ENCODE measurements at places on chromosomes 4 and X.

GRCh38 chrX:133633162-133633561, 217.9 kb upstream of the GPC4 start:
- DNase-seq, result no peak

- DNase-seq, result no peak
These were observed 109.3 kb downstream of the MAGEC2 start for GRCh38 chrX:142095651-142096245.

GRCh38 chr4:56681158-56681852, at the start of gene HOPX:
HOPX (minus strand) TSS chr4:56681296; CDS start chr4:56657816, 23,480 bp downstream.
- peak; percentile 78 for DNase-seq

DNA sequence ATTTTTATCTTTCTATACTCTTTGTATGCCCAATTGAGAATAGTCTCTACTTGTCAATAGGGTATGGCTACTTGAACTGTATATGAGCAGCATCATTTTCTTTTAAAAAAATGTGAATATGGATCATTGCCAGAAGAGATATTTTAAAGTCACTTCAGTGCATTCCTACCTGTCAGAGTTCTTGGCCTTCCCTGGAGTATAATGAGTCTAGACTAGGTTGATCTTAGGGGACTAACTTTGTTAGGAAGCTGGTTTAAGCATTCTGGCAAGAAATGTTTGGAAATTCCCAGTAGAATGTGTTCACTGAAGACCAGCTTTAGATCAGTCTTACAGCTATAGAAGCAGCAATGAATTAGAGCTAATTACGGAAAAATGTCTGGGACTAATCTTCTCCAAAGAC, 178.2 kb downstream of the FAT4 start:
- DNase-seq, result no peak

DNA sequence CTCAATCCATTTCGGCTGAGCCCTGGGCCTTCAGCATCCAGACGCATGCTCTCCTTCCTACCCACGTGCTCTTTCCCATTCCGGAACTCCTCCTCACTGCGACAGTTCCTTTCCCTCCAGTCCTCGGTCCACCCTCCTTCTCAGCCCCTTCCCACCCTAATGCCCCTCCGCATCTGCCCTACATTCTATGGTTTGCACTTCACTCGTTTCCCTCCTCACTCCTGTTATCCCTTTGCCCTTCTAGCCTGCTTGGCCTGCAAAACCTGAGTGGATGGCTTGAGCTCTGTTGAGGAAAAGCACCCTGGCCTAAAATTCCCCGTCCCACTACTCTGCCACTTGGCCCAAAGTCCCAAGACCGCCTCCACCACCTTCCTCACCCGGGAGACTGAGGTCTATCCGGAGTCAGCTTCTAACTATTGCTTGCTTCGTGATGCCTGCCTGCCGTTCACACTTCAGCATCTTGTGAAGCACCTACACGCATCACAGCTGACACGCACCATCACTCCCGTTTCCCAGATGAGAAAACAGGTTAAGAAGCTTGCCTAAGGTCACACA, 38.6 kb downstream of the MAP7D3 start:
- DNase-seq, result no peak

GRCh38 chr4:145859426-145859825, 79.2 kb downstream of the ZNF827 start:
- no peak for DNase-seq

DNA sequence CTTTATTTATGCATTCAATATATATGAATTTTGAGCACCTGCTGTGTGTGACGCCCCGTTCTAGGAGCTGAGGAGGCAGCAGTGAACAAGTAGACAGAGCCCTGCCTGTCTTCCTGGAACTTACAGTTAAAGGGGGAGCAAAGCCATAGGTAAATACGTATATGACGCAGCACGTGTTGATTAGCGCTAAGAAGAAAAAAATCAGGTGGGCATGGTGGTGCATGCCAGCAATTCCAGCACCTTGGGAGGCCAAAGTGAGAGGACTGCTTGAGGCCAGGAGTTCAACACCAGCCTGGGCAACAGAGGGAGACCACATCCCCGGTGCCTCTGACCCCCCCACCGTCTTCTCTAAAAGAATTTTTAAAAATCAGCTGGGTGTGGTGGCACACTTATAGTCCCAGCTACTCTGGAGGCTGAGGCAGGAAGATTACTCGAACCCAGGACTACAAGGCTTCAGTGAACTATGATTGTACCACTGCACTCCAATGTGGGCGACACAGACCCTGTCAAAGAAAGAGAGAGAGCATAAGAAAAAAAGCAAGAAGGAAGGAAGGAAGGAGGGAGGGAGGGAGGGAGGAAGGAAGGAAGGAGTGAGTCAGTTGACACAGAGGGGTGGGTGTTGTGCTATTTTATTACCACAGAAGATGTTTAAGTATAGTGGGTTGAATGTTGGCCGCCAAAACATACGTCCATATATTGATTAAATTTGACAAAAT, 5.4 kb upstream of the KIAA0232 start:
- no peak for DNase-seq

DNA sequence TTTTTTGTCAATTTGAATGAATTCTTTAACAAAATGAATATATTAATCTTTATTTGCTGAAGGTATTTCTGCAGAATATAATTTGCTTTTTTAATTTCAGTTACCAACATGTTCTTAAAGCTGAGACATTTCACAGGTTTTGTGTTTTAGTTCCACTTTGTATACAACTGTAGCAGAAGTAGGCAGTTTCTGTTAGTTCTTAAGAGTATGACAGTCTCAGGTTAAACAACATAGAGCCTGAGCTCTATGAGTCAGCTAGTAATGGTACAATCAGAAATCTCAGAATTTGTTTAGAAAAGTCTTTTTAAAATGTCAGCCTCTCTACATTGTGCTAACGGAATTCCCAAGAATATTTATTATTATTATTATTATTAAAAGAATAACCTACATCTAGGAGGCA, 50.4 kb downstream of the GSTCD start:
- DNase-seq, result no peak

DNA sequence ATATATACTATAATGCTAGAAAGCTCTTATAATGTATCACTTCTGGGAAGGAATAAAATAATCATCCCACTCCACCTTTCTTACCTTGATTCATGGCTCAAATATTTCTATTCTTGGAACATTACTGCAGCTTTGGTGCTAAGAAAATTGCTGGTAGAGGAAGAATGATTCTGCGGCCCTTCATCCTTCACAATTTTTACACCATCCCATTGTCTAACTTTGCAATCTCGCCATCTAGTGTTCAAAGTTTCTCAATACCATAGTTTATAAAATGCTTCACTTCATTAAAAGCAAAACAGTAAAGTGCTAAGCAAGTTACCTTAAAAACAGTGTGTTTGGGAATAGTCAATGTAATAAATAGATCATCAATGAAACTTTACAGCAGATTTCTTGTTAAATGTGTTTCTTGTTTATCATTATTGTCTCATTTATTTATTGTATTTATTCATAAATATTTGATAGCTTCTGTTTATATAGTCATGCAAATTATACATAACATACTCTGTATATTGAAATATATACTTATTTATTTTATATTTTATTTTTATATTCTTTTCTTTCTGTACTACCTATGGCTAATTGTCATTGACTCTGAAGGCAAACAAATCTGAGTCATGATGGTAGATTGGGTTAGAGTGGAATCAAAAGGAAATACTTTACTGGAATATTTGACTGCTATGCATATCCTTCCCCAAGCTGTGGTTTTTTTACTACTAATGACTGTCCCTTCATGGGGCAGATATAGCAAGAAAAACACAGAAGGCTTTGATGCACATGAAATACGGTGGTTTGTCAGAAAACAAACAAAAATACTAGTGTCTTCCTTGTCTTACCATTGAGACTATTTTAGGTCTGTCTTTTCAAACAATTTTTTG, 390.7 kb downstream of the MAPK10 start:
- no peak for DNase-seq

- DNase-seq, result no peak
These were observed 2.1 kb downstream of the KLHL34 start for GRCh38 chrX:21655901-21656586.

- no peak for DNase-seq
These were observed 288.7 kb upstream of the CTSO start for GRCh38 chr4:156242390-156242789.

All from activated naive CD8-positive, alpha-beta T cell treated with anti-CD3 and anti-CD28 coated beads, Interleukin-2, amount 50 U/mL, for 24 hours (primary cell).